ENCODE measurements at places on chromosomes 1 and 21. TPM values are rescaled to one million over a fixed set of nuclear protein-coding genes. Genes with fewer than 3 reads are reported as not detected.

- DNase-seq, result no peak
- no peak overlapping the region for H3K4me3 ChIP-seq
- no peak overlapping the region for H3K27ac ChIP-seq
- H3K4me1 ChIP-seq, result no peaks in the 10 kb centered on the region
- no peaks in the 10 kb centered on the region for H3K27me3 ChIP-seq
Measured at GRCh38 chr21:37398697-37399096, 32.1 kb downstream of the DYRK1A start.

- DNase-seq, result peak; percentile 35
- no peaks in the 10 kb centered on the region for H3K36me3 ChIP-seq
- H3K27ac ChIP-seq, result peak overlapping the region; percentile 57
- no peaks in the 10 kb centered on the region for H3K27me3 ChIP-seq
- H3K4me1 ChIP-seq, result no peaks in the 10 kb centered on the region
Measured at GRCh38 chr1:36322786-36323635, 434 bp downstream of the EVA1B start.

- DNase-seq, result no peak
- H3K36me3 ChIP-seq, result no peaks in the 10 kb centered on the region
- no peak overlapping the region for H3K27ac ChIP-seq
- H3K4me3 ChIP-seq, result no peak overlapping the region
- H3K27me3 ChIP-seq, result no peaks in the 10 kb centered on the region
Measured at GRCh38 chr1:199685369-199685768, 342.1 kb upstream of the NR5A2 start.

GRCh38 chr1:67004176-67004575 is 49.8 kb downstream of the SLC35D1 start:
- peaks cover 41% of the 10 kb centered on the region for H3K4me1 ChIP-seq
- no peaks in the 10 kb centered on the region for H3K27me3 ChIP-seq
- DNase-seq, result peak; percentile 13
- no peak overlapping the region for H3K27ac ChIP-seq
- no peak overlapping the region for H3K4me3 ChIP-seq

DNA sequence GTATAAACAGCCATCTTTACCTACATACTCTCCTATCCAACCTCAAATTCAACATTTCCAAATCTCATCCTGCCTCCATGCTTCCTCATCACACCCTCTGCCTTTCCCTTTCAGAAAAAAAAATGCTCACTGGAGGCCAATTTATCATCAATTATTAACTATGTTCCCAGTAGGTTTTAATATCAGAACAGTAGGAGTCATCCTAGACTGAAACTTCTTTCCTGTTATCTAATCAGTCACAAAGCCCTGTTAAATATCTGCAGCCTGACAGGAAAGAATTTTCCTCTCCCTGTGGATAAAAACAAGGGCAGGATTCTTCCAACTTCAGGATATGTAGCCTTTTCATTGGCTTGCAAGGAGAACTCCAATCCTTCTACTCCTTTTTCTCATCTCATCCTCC is 28.4 kb downstream of the EGLN1 start:
- no peak for DNase-seq
- H3K4me1 ChIP-seq, result peaks cover 27% of the 10 kb centered on the region
- no peaks in the 10 kb centered on the region for H3K36me3 ChIP-seq
- H3K27me3 ChIP-seq, result no peaks in the 10 kb centered on the region
- H3K27ac ChIP-seq, result peak overlapping the region; percentile 34
- H3K4me3 ChIP-seq, result no peak overlapping the region

GRCh38 chr1:240405751-240406150 is 206.2 kb downstream of the GREM2 start:
- no peaks in the 10 kb centered on the region for H3K36me3 ChIP-seq
- H3K27me3 ChIP-seq, result no peaks in the 10 kb centered on the region
- no peak overlapping the region for H3K4me3 ChIP-seq
- no peak for DNase-seq
- no peak overlapping the region for H3K27ac ChIP-seq

DNA sequence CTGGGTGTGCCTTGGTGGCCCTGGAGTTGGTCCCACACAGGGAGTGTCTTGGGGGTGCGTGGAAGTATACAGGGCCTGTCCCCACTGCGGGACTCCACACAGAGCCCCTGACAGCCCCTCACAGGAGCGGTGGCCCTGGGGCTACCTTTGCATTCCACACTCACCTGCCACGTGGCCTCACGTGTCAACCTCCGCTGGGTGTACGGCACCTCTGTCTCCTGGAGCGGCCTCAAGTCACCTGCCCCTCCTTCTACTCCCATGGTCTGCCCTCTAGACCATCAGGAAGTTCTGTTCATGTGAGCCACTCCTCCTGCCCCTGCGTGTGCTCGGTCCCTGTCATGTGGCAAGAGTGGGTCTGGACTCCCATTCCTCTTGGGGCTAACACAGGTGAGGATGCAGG is 58.6 kb downstream of the FAAP20 start:
- H3K27me3 ChIP-seq, result no peaks in the 10 kb centered on the region
- H3K4me1 ChIP-seq, result peaks cover 5% of the 10 kb centered on the region
- H3K36me3 ChIP-seq, result no peaks in the 10 kb centered on the region
- no peak overlapping the region for H3K27ac ChIP-seq
- H3K4me3 ChIP-seq, result no peak overlapping the region
- DNase-seq, result no peak

Gene HAO2
- total RNA-seq, result not detected

DNA sequence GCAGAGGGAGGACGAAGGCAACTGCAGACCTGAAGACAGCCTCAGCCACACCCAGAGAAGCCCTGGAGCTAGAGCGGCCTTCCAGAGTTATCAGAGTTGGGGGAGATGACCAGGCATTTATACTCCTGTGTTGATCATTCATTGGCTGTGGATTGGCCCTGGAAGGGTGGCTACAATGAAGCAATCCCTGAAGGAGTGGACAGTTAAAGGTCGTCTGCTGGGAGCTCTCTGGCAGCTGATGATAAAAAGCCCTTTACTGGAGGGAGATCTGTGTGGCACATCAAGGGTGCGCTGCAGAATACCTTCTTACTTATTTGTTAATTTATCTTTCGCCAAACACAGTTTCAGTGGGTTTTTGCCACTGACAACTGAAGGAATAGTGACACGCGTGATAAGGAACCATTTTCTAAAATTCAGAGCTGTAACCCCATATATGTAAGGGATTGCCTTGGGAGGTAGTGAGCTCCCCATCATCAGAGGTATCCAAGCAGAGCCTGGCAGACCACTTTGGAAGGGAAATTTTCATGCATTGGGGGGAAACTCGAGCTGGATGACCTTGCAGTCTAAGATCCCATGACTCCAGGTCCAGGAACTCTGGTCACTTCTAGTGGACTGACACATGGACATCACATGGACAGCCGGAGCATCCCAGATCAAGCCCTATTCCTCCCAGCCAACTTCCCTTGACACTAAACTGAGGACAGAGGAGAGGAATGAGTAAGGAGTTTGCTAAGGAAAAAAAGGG is 126.4 kb upstream of the GADD45A start:
- no peak for DNase-seq
- no peaks in the 10 kb centered on the region for H3K36me3 ChIP-seq
- peaks cover 8% of the 10 kb centered on the region for H3K4me1 ChIP-seq
- no peak overlapping the region for H3K4me3 ChIP-seq

Gene TMEM50A
- total RNA-seq, result 31.4 TPM

GRCh38 chr1:115477071-115477470 is 139.0 kb upstream of the NGF start:
- H3K36me3 ChIP-seq, result no peaks in the 10 kb centered on the region
- H3K27me3 ChIP-seq, result no peaks in the 10 kb centered on the region
- DNase-seq, result peak; percentile 23

DNA sequence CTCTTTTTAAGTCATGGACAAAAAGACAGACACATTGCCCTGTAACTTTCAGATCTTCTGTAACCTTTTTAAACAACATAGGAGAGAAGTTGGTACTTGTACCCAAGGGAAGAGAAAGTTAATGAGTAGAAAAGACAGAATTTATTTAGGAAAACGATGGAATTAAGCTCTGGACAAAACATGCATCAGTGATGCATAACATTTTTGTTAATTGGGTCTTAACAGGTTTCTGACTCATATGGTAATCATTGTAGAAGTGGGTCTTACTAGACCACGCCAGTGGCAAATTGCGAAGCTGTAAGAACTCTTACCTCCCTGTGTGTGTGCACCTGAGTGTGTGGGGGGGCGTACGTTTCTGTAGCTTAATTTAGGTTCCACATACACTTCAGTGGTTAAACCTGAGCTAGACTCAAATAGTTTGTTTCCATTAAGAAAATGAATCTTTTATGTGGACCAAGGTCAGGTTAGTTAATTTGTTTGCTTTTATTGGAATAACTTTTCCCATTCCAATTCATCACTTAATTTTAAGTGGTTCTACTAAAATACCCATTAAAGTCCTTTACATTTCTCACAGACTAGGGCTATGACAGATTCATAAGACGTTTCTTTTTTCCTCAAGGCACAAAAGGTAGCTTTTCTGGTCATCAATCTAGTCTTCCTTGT is 48.1 kb downstream of the NFIA start:
- H3K36me3 ChIP-seq, result no peaks in the 10 kb centered on the region
- H3K27ac ChIP-seq, result no peak overlapping the region
- H3K4me3 ChIP-seq, result no peak overlapping the region
- H3K4me1 ChIP-seq, result no peaks in the 10 kb centered on the region
- no peaks in the 10 kb centered on the region for H3K27me3 ChIP-seq
- no peak for DNase-seq

DNA sequence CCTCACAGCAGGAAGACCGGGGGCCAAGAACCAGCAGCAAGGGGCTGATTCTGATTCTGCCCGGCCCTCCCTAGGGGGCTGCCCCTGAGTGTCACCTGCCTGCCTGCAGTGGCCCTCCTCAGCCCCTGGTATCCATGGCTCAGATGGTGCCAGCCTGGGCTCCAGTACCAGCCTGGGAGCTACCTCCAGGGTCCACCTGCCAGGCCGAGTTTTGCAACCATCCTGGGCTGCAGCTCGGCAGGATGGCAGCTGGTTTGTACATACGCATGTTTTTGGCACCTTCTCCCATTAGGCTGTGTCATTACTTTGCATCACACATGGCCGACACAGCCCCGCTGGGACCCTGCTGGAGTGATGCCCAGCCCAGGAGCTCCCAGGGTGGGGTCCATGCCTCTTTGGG is 93.3 kb upstream of the WNT4 start:
- H3K27me3 ChIP-seq, result no peaks in the 10 kb centered on the region
- no peaks in the 10 kb centered on the region for H3K4me1 ChIP-seq
- H3K36me3 ChIP-seq, result no peaks in the 10 kb centered on the region
- H3K27ac ChIP-seq, result no peak overlapping the region
- H3K4me3 ChIP-seq, result no peak overlapping the region

Gene HEYL
- total RNA-seq, result 34.6 TPM

- no peaks in the 10 kb centered on the region for H3K27me3 ChIP-seq
- H3K27ac ChIP-seq, result no peak overlapping the region
- no peaks in the 10 kb centered on the region for H3K36me3 ChIP-seq
Measured at GRCh38 chr1:28822799-28823198, 10.8 kb downstream of the OPRD1 start.

DNA sequence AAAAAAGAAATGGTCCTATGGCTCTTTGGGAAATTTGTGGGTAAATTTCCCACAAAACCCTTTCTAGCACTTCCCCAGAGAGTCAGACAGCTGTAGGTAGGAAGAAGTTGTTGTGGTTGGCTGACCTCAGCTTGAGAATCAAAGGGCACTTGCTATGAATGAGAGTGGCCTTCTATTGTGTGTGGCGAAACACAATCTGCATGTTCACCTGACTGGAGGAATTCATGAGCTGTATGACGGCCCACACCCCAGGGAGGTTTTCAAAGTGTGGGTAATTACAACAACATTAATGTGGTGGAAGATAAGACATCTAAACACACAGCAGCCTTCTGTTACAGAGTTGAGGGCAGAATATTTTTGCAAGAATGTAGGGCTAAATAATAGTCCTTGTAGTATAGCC is 38.8 kb downstream of the NGF start:
- H3K36me3 ChIP-seq, result no peaks in the 10 kb centered on the region
- H3K4me1 ChIP-seq, result no peaks in the 10 kb centered on the region
- no peaks in the 10 kb centered on the region for H3K27me3 ChIP-seq
- no peak overlapping the region for H3K4me3 ChIP-seq
- H3K27ac ChIP-seq, result no peak overlapping the region
- DNase-seq, result no peak

Gene IL10
- total RNA-seq, result 0.81 TPM

DNA sequence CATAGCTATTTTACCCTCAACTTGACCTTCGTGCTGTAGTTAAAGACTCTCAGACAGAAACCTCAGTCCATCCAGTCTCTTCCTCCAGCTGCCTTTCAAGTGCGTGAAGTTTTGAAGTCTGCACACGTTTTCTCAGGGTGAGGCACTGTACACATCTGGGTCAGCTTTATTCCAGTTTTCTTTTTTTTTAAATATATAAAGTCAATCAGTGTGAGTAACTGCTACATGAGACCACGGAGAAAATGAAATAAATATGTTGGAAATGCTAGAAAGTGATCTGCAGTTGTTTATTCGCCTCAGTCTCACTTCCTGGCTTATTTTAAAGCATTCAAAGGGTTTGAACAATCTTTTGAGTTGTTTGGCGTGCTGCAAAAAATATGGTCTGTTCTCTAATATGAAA is 135.7 kb downstream of the ROR1 start:
- H3K27ac ChIP-seq, result no peak overlapping the region
- no peak overlapping the region for H3K4me3 ChIP-seq
- H3K4me1 ChIP-seq, result peaks cover 29% of the 10 kb centered on the region

GRCh38 chr1:154735804-154736168 is 127.8 kb upstream of the ADAR start:
- no peak for DNase-seq
- no peaks in the 10 kb centered on the region for H3K36me3 ChIP-seq
- H3K4me3 ChIP-seq, result no peak overlapping the region
- no peak overlapping the region for H3K27ac ChIP-seq
- no peaks in the 10 kb centered on the region for H3K27me3 ChIP-seq

- no peaks in the 10 kb centered on the region for H3K27me3 ChIP-seq
- no peaks in the 10 kb centered on the region for H3K4me1 ChIP-seq
- H3K36me3 ChIP-seq, result no peaks in the 10 kb centered on the region
- no peak for DNase-seq
Measured at GRCh38 chr1:243786531-243786930, 63.5 kb downstream of the AKT3 start.

DNA sequence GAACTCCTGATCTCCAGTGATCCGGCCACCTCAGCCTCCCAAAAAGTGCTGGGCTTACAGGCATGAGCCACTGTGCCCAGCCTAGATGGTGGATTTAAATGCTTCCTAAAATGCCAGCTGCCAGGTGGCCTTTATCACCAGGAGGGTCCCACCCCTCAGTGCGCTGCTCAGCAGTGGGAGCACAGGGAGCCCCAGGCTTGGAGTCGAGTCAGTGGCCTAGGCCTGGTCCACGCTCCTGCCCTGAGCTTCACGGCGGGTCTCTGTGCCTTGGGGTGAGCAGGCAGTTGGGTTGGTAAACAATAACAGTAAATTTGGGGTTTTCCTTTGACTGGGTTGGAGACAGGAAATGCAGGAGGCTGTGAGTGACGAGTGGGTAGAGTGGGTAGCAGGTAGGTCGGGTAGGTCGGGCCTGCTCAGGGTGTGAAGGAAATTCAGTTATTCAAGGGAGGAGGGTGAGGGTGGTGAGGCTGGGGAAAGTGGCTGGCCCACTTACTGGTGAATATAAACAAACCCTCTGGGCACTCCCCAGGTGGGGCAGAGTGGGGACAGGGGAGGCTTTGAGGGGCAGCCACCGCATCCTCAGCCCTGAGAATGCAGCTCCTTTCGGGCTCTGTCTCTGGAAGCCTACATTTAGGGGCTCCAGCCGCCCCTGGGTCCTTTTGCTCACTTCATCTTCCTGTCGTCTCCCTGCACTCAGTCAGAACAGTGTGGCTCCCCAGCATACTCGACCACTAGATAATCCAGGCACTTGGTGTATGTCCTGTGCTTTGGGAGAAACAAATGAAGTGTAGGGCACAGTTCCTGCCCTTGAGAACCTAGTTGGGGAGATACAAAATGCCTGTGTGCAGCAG is 33.5 kb upstream of the IL19 start:
- H3K27me3 ChIP-seq, result no peaks in the 10 kb centered on the region
- DNase-seq, result peak; percentile 14
- no peaks in the 10 kb centered on the region for H3K4me1 ChIP-seq
- H3K27ac ChIP-seq, result no peak overlapping the region

Gene EXTL1
- 0.22 TPM for total RNA-seq

Gene NIPAL3
- total RNA-seq, result 16.1 TPM
